ENCODE measurements at places on chromosomes 5 and 9.
A peak's percentile ranks its signal among the peaks of the same experiment; 100 is the strongest.

- no peak for DNase-seq
These were observed 77.9 kb upstream of the DAB2 start for GRCh38 chr5:39502704-39503103.

DNA sequence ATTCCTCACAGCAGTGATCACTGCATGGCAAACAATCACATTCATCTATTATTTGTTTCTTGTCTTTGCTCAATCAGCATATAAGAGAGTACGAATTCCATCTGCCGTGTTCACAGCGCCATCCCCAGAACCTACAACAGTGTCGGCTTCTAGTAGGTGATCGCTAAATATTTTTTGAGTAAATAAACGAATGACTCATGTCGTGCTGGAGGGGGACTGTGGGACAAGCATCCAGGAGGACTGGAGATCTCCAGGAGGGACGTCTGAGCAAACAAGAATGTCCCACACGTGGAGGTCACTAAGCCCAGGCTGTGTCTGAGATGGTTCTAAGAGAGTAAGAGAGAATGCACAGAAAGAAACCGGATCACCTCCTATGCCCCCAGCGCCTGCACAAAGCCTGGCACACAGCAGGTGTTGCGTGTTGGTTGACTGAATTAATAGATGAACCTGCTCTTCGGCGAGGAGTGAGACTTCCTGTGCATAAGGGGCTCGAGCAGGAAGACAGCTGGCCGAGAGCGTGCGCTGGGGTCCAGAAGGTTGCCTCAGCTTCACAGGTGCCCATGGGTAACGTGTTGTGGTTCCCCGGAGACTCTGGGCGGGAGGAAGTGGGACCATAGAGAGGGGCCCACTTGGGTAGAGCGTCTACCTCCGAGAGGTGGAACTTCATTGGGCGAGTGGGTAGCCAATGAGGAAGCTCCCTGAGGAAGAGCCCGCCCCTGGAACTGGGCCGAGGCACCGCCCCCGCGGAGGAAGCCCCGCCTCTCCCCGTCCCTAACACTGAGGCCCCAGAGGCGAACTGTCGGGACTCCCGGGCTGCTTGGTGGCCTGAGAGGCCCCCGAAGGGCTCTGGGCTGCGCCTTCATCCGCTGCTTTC, 193.0 kb downstream of the MELK start:
- DNase-seq: peak; percentile 90

GRCh38 chr5:158309088-158309807, 450.3 kb upstream of the CLINT1 start:
- no peak for DNase-seq

DNA sequence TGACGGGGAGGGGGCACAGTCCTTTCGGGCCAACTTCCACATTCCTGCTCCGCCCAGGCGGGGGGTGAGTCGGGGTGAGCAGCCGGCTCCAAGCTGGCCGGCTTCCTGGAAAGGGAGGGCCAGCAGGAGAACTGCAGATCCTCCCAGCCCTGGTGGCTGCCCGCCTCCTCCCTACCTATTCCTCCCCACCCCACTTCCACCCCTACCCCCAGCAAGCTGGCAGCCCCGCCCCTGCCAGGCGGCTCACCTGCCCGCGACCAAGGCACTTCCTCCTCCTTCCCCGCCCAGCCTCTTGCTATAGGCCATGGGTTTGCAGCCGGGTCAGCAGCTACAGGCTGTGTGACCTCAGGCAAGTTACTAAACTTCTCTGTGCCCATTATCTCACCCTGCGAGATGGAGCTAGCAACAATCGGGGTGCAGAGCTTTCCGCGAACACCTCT, 5.6 kb upstream of the IRF1 start:
- DNase-seq: peak; percentile 90

DNA sequence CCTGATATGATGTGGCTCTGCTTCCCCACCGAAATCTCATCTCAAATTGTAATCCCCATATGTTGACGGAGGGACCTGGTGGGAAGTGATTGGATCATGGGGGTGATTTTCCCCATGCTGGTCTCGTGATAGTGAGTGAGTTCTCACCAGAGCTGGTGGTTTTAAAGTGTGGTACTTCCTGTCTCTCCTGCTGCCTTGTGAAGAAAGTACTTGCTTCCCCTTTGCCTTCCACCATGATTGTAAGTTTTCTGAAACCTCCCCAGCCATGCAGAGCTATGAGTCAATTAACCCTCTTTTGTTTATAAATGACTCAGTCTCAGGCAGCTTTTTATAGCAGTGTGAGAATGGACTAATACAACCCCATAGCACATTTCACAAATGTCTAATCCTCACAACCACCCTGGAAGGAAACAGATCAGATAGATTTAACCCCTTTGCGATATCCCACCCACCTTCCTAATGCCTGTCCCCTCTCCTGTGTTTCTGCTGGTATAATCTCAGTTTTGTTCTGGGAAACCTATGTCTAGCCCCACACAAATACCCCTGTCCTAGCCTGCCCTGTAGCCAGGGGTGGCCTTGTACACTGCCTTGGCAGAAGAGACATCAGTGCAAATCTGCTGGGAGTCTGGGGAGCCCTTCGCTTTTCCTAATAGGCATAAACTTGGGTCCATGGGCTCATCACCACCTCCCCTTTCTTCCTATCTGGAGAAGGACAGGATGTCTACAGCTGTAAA, 157.0 kb upstream of the RAI14 start:
- no peak for DNase-seq
